Urinary bladder (tissue), 4 donors: ENCODE measurements at places on chromosomes 3 and 15. TPM values are rescaled to one million over a fixed set of nuclear protein-coding genes. Genes with fewer than 3 reads are reported as not detected.

DNA sequence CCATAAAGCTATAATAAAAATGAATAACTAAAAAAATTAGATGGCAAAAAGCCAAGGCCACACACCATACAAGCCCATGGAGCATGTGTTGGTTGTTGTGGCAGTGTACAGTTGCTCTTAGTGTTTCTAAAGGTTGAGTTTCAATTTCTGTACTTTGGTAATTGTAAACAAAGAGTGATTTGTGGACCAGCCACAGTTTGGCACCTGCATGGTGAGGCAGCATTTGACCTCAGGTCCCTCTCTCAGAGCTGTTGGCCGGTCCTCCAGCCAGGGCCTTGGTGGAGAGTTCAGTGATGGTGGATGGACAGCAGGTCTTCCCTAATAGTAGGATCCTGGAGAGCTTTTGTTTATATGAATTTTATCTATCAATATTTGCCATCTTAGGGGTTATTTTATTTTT lies 5.6 kb downstream of the ACAD9 start:
- DNase-seq = no peak

DNA sequence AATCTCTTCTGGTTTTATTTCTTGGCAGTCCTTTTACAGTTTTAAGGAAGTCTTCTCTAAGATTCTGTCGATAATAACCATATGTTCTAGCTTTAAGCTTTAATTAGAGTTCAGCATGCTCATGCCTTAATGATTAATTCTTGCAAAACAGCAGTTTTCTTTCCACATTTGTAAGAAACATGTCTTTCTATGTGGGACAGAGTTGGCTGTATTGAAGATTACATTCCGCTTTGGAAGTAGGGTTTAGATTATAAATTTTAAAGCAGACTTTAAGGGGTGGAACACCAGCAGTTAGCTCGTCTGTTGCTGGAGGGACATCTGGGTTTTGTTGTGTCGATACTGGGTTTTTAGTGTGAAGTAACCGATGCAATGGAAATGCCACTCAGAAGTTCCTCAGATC lies 35.3 kb downstream of the SQOR start:
- no peak for DNase-seq

DNA sequence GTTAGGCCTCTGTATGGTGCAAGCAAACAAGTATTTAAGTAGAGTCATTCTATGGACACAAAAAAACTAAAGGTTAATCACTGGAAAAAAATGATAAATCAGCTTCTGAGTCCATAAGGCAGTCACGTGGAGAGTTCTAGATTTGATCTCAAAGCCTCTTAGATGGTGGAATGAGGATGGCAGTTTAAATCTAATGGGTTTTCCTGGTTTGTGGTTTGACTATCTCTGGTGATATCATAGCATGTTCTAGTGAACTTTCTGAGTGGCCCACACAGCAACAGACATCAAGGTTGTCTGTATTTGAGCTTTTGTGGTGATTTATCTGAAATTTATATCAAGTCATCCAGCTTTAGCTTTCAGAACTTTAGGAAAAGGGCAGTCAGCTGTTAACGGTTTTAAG lies 52.4 kb downstream of the ILDR1 start:
- no peak for DNase-seq

- no peak for DNase-seq
Measured at GRCh38 chr3:38222032-38222634, 43.5 kb upstream of the SLC22A13 start.

Gene HRG
- total RNA-seq = not detected

GRCh38 chr3:196662711-196663571 lies 23.4 kb downstream of the NRROS start:
- DNase-seq = no peak

GRCh38 chr3:169999433-169999832 lies 32.8 kb downstream of the SEC62 start:
- DNase-seq = no peak

Gene NRROS
- 4.1 TPM for total RNA-seq

Gene WDR93
- total RNA-seq = not detected

GRCh38 chr15:51623386-51623938 lies 891 bp upstream of the DMXL2 start:
- DNase-seq = no peak

- DNase-seq = no peak
Measured at GRCh38 chr3:136414476-136414875, 164.3 kb downstream of the PCCB start.

- no peak for DNase-seq
Measured at GRCh38 chr15:52308446-52309153, 13.0 kb upstream of the MYO5C start.

GRCh38 chr3:45950686-45951600 lies 7.7 kb downstream of the CXCR6 start:
- DNase-seq = no peak

GRCh38 chr15:101044625-101045235 lies 125.6 kb downstream of the LRRK1 start:
- DNase-seq = no peak

Gene ZNF662
- 22.5 TPM for total RNA-seq

DNA sequence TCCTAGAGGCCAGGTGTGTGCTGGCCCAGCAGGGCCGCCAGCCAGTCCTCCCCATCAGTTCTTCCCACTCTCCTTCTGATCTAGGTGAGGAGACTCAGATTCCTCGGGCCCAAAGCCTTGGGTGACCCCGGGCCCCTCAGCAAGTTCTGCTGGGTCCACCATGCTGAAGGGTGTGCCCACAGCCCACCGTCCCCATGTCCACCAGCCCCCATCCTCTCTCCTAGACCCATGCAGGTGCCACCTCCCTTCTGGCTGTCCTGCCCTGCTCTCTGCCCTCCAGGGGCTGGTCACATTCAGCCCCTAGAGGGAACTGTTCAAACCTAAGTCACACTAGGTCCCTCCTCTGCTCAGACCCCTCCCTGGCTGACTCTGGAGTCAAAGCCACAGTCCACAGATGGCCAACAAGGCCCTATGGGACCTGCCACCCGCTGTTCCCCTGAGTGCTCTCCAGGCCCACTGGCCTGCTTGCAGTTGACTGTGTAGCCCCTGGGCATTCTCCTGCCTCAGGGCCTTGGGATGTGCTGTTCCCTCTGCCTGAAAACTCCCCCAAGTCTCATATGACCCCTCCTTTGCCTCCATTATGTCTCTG lies 878 bp upstream of the TLR9 start:
- no peak for DNase-seq

DNA sequence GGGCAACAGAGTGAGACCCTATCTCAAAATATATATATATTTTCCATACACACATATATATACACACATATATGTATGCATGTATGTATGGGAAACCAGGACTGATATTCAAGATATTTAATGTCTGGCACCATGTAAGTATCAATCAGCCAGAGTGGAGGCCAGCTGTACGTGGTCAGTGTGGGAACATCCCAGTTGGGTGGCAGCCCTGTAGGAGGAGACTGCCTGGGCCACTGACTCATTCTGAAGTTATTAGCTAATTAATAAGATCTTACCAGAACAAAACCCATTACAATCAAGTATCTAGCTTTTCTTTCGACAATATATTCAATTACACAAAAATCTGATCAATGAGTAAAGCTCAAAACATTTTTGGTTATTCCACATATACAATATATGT lies 85.1 kb upstream of the OCA2 start:
- no peak for DNase-seq

Gene FANCD2
- 12.1 TPM for total RNA-seq

Gene EXD1
- not detected for total RNA-seq
